ENCODE measurements at places on chromosomes 12 and 14.
A peak's percentile ranks its signal among the peaks of the same experiment; 100 is the strongest.

- no peak for DNase-seq
These were observed 150.7 kb downstream of the KTN1 start for GRCh38 chr14:55730592-55731310.

DNA sequence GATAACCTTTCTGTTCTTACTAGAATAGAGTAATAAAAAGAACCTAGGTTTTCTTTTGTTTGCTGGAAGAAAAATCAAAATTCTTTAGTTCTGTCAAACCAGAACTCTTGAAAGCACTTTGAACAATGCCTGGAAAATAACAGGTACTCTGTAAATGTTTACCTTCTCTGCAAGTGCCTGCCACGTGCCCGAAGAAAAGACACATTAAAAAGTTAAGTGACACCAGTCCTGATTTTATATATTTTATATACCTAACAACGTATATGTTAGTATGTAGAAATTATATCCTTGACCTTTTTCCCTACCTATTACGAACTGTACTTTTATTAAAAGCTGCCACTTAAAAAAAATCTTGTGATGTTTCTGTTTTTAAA lies 976 bp downstream of the THAP2 start:
- DNase-seq = no peak

GRCh38 chr14:50970886-50971781 lies 26.9 kb upstream of the PYGL start:
- no peak for DNase-seq

DNA sequence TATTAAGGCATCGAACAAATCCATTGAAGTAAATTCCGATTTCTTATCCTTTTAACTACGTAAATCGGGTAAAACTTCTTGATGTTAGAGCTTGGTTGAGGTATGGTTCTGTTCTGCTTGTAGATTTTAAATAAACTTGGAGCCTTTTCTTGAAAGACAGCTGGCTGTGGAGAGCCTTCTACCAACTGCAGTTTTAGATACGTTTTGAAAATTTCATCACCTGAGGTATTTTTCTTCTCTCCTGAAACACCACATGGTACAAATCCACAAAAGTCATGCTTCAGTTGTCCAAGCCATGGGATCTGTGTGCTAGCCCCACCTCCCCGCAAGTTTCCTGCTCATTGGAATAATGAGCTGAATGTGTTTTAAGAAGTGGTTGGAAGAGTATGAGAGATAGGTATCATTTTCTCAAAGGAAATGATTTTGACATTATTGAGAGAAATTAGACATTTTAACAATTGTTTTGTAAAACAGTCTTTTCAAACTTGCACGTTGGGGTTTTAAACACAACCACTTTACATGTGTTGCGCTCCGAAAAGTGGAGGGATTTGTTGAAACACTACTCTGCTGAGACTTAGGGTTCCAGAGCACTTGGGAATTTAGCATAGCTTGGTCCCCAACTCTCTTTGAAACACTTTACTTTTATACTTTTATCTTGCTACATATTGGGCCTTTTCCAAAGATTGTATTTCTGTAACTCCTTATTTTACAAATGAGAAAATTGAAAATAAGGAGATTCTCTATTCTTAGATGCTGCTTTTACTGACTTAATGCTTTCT lies 1.4 kb downstream of the PPM1A start:
- DNase-seq = peak; percentile 51

GRCh38 chr12:98808243-98808875 lies 163.3 kb downstream of the APAF1 start:
- DNase-seq = no peak

- DNase-seq = peak; percentile 15
These were observed 154.5 kb downstream of the PHLDA1 start for GRCh38 chr12:75876832-75877762.

DNA sequence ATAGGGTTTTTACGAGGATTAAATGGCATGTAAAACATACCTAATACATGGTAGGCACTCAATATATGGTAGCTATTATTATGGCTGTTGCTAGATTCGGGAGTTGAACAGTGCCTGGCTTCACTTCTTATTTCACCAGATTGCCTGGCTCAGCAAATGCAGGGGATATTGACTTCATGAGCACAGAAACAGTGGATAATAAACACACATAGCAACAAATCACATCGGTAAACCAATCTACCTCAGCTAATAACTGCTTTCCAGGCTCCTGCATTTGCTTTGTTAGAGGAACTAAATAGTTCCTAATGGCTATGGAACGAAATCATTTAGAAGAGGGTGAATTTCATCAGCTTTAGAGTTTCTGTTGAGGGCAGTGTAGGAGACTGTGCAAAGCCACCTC lies 105.2 kb upstream of the TMCC3 start:
- no peak for DNase-seq

GRCh38 chr14:53515276-53515675 lies 362.2 kb upstream of the DDHD1 start:
- no peak for DNase-seq

DNA sequence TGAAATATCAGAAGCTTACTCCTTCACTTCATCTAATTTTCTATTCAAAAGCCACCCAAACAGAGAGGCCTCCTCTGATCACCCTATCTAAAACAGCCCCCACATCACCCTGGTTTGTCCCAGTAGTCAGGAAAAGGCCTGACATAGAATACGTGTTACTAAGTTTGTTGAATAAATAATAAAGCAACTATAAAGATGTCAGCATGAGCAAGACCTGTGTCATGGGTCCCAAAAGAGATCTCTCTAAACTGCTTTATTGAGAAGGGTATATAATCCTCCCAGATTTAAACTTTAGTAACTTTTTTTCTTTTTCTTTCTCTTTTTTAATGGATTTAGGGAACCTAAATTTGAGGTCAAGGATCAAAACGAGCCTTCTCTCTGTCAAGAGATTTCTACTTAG lies 27.4 kb upstream of the C12orf50 start:
- DNase-seq = no peak

DNA sequence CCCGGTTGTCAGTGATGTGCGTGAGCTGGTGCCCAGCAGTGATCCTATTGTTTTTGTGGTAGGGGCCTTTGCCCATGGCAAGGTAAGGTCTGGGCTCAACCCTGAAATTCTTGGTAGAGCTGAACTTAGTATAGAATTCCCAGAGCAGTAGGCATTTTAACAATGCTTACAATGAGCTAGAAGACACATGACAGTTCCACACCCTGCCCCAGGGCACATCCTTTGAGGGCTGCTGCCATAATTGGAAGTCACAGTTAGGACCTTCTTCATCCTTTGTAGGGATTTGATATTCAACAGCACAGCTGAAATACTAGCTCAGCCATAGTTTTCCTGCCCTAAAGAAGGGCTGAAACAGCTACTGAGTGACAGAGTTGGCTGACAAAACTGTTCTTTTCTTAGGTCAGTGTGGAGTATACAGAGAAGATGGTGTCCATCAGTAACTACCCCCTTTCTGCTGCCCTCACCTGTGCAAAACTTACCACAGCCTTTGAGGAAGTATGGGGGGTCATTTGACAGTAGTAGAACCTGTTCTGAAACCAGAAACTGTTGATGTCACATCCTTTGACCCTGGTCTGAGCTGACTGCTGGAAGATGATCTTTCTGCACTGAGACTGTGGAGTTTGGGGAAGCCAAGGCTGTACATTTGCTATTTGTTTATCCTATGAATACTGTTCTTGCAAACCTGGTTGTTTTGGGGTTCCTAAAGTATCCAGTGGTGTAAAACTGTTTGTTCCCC lies 4.8 kb downstream of the EMG1 start:
- no peak for DNase-seq

DNA sequence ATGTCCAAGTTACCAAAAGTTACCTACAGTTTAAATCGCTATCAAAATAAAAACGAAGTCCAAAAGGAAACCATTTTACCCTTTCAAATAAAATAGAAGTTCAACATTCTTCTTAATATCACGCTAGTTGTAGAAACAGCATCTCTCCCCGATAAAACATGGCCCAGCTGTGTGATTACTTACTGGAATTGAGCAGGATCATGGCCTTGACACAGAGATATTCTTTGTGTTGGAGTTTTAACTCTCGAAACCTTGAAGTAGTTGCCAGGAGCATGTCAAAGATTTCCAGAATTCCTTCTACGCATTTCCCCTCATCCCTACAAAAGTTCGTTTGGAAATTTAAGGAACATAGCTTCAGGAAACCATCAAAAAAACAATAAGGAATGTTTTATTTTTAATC lies 44.8 kb downstream of the ESR2 start:
- no peak for DNase-seq

DNA sequence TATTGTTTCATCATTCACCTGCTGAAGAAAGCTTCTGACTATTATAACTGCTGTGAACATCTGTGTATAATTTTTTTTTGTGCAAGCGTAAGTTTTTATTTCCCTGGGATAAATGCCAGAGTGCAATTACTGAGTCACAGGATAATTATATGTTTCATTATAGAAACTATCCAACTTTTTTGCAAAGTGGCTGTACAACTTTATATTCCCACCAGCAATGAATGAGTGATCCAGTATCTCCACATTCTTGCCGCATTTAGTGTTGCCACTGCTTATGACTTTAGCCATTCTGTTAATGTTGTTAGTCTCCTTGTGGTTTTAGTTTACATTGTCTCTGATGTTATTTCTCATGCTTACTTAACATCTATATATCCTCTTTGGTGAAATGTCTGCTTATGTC lies 88.1 kb upstream of the CCDC175 start:
- DNase-seq = no peak

- no peak for DNase-seq
These were observed 33.6 kb upstream of the TMEM132D start for GRCh38 chr12:129937426-129937825.

DNA sequence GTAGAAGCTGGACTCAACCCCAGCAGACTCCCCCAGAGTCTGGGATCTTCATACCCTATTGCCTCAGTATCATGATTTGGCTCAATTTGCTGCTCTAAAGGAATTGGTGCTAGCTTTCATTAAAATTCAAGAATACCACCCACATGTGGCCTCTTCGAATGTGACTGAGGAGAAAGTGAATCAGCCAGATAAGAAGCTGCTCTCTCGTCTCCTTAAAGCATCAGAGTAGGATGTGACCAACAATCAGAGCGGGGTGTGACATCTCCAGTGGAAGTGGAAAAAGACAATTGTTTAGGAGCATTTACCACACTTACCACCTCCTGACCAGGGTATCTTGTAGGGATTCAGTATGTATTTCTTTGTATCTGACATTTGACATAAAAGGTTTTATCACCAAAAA lies 278.2 kb upstream of the DIO2 start:
- DNase-seq = no peak

DNA sequence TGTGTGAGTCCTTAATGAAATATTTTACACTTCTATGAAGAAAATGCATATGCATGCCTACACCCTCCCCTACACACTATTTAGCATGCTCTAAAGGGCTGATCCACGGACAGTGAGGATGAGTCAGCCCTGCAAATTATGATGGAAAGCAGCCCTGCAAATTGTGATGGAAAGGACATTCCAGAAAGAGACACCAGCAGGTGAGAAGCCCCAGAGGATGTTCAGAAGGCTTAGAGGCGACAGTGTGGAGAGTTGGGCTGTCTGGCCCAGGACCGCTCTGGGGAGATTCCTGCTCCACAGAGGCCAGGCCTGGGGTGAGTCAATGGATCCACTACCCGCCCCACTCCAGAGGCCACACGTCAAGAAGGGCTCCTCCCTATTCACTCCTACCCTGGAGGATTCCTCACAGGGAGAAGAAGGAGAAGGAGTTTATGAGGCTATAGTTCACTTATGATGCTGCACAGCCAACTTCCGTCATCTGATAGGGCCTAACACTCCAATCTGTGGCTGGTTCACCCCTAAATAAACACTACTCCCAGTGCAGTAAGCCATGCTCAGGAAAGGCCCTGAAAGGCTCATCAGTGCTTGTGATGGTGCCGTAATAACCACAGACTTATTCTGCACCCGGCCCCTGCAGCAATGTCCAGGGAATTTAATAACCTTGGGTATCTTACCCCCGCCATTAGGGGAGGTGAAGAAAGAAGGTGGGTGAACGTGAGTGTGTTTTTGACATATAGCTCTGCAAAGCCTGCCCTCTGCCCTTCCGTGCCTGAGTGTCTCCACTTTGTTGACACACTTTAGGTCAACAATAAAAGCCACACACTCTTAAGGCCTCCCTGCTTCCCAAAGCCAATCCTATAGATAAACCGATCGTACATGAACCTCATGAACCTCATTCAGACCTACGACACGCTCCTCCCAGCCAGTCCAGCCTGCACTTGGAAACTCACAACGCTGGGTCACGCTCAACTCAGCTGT lies 46.4 kb downstream of the CLMN start:
- DNase-seq = no peak

DNA sequence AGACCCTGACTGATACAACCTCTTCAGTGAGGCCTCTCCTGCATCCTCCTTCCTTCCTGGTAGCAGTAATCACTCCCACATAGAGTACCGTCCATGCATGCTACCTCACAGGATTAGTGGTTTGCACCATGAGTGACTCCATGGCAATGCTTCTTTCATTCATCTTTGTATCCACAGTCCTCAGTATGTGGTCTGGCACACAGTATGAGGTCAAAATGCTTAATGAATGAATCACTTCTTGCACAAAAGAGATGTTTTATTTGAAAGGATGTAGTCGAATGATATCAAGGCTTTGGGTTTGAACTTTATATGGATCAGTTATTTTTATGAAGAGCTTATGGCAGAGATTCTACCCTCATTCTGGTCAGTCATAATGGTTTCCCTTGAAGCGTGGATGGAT lies 42.2 kb downstream of the KCNA5 start:
- DNase-seq = peak; percentile 99

GRCh38 chr12:60805364-60805763 lies 1209.5 kb downstream of the SLC16A7 start:
- no peak for DNase-seq

- DNase-seq = no peak
These were observed 28.0 kb downstream of the PXN start for GRCh38 chr12:120237360-120238171.

DNA sequence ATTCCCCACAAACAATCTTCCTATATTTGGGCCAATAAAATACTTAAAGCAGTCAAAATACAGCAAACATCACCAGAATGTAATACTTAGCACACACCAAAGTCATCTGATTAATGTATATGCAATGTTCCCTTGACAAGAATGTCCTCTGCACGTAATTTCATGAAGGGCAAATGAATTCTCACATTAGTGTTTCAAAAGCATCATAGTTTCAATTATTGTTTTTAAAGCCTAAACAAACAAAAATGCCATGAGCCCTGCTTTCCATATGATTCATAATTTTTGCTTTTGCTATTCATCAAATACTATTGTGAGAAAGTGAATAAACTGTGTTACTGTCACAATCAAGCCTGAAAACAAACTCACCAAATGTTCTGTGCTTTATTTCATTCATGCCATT lies 156.0 kb downstream of the EPS8 start:
- no peak for DNase-seq

DNA sequence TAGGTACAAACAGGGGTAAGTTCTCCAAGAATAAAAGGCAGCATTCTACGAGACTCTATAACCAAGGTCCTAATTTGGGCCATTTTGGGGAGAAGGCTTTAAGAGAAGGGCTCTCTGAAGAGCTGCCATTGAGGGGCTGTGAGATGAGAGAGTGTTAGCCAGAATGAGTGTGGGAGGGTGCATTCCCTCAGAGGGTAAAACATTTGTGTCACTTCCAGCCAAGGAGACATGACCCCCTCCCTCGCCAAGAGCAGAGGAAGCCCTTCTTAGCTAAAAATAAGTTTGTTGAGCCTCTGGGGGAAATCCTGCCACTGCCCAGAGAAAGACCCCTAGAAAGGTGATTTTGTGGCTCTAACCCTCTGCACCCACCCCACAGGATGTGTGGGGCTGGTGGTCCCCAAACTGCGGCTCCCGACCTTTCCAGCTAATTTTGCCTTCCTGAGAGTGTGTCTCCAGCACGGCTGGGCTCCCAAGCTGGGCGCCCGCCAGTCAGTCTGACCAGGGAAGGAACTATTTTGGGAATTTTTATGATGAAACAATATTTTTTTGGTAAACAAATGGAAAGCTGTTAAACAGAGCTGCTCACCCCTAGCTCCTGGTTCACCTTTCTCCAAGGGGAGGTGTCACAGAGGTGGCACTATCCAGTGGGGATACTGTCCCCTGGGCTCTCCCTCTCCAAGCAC lies 65.9 kb upstream of the JDP2 start:
- DNase-seq = no peak

All from kidney glomerular epithelial cell (primary cell).